ENCODE measurements at places on chromosomes 3 and 15.

DNA sequence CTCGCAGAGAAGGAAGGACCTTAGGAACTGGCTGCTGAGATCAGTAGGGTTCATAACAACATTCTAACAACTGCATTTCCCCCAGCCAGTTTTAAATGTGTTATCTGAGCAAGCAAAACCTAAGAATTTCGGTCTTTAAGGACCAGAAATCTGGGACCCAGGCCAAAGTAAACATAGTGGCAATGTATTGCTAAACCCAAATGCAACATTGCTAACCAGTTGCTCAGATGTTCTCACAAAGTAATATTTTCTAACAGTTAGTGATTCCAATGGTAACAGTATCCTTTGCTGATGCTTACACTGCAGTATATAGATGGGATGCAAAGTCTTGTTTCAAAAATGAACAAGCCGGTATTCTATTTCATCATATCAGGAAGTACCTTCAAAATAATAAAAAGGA lies 254.3 kb downstream of the RYR3 start:
- DNase-seq: no peak

- DNase-seq: no peak
Measured at GRCh38 chr15:79674124-79674465, 222.7 kb downstream of the MTHFS start.

DNA sequence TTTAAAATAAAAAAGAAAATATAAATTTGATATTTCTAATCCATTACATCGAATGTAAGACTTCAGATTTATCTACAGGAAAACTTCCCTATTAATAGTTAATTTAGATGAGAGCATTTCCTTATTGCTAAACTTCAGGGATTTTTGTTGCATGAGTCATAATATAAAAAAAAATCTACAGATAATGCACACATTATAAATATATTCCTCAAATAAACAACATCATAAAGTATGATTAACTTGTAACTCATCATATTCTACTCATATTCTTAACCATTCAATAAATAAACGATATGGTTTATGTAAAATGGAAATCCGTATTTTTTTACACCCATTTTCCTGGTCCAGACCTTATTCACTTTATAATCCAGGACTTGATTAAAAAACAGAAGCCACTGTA lies 477.0 kb downstream of the EPHA3 start:
- no peak for DNase-seq

- no peak for DNase-seq
Measured at GRCh38 chr3:116129187-116129946, 315.9 kb downstream of the LSAMP start.

DNA sequence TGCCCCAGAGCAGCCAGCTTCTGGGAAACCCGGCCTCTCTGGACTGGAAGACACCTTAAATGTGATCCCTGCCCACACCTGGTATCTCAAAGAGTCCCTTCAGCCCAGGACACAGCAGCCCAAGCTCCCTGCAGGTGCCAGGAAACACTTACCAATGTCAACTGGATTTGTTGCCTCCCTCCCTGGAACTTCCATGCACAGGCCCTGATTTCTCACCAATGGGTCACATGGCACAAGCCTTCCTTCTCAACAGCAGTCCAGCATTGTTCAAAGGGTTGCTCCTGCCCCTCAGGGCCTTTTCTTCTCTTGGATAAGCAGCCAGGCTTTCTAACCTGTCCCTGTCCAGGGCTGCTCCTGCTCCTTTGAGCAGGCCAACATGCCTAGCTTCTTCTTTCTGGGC lies 31.6 kb downstream of the ANP32A start:
- no peak for DNase-seq

DNA sequence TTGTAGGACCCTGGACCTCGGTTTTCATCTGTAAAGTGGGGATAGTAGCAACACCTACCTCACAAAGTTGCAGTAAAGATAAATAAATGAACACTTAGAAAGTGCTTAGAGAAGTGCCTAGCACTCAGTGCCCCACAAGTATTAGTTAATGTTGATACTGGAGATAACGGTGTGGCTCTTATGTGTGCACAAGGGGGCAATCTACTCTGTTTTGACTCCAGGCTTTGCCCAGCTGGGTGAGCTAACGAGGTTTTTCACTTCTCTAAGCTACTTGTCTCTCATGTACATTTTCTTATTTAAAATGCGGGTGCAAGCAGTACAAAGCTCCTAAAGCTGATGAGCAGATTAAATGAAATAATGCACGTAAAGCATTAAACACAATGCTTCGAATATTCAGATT lies 193.5 kb upstream of the ICE2 start:
- DNase-seq: no peak

DNA sequence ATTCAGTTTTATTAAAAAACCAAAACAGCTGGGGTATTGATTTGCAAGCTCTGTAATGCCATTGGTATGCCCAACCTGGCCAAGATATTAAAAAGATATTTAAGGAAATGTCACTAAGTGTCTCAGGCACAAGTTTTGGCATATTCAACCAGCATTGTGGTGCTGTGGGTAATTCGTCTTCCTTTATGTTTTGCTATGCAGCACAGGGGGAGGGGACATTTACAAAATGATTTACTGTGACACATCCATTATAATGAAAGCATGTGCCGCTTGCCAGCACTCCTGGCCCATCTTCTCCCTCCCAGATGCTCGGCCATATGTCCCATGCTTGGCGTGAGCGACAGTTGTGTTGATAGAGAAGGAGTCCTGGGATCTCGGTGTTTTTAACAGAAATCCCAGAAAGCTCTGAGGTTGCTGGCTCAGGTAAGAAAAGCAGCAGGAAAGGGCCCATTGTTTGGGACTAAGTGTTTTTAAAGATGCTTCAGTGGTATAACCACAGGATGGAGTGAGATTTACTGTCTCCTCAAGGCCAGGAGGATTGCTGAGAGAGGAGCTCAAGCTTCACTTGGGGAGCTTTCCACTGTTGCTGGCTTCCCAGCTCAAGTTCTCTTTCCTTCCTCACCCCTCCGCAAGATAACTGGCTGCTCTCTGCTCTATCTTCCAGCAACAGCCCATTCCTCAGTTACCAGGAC lies 158.2 kb upstream of the TSC22D2 start:
- DNase-seq: no peak

GRCh38 chr3:72798552-72799195 lies 49.6 kb downstream of the SHQ1 start:
- DNase-seq: no peak

DNA sequence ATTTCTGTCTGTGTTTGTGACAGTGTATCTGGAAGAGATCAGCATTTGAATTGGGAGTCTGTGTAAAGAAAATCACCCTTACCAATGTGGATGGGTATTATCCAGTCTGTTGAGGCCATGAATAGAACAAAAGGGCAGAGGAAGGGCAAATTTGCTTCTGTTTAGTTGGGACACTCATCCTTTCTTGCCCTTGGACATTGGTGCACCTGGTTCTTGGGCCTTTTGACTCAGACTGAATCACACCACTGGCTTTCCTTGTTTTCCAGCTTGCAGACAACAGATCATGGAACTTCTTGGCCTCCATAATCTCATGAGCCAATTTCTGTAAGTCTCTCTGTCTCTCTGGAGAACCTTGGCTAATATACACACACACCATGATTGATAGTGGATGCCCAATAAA lies 164.4 kb upstream of the SGO1 start:
- DNase-seq: no peak

DNA sequence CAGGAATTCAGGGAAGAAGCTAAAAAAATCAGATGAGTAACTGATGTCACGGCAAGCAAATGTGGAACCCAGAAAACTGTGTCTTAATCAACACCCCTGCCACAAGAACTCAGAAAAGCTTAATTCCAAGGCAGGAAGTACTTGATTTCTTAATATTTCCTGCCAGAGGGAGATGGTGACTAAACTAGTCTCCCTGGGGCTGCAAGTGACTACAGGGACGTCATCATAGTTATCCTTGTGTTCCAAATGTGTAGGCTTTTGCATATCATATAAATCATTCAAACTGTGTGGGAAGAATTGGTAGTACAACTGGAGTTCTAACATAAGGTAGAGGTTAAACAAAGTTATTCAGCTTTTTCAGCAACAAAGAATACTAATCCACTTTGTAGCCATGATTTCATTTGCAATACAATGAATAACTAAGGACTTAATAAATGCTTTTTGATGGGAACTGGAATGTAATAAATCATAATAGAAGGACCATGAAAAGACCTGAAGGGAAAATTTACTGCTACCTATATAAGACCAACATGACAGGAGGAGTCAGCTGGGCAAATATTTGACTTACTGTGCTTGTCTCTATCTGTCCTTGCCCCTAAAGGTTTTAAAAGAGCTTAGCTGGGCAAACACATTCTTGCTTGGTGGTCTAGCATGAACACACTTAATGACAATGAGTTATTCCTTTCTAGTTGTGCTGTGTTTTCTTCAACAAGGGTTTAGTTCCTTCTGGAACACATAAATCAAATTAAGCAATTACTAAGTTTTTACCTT lies 76.0 kb upstream of the NECTIN3 start:
- no peak for DNase-seq

- no peak for DNase-seq
Measured at GRCh38 chr15:91021516-91022074, 799 bp downstream of the VPS33B start.

- DNase-seq: no peak
Measured at GRCh38 chr3:127482216-127483004, 108.1 kb downstream of the TPRA1 start.

- DNase-seq: no peak
Measured at GRCh38 chr3:61571516-61572336, 10.4 kb downstream of the PTPRG start.

DNA sequence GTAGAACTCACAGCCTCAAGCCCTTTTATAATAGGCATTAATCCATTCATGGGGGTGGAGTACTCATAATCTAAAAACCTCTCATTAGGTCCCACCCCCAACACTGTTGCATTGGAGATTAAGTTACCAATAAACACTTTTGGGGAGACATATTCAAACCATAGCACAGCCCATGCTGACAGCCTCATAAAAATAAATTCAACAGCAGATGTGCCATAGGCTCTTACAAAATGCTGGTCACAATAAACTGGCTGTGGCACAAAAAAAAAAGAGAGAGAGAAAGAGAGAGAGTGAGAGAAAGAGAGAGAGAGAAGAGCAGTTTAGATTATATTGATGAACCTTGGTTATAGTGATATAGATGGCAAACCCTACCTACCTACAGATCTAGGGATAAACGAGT lies 1000.9 kb downstream of the TUSC7 start:
- no peak for DNase-seq

GRCh38 chr3:5022966-5023776 lies 43.9 kb downstream of the BHLHE40 start:
- no peak for DNase-seq

GRCh38 chr3:152205097-152205593 lies 63.6 kb upstream of the MBNL1 start:
- no peak for DNase-seq

GRCh38 chr15:84669726-84670125 lies 11.7 kb upstream of the NMB start:
- no peak for DNase-seq

- DNase-seq: no peak
Measured at GRCh38 chr3:38597502-38598060, 51.9 kb downstream of the SCN5A start.

DNA sequence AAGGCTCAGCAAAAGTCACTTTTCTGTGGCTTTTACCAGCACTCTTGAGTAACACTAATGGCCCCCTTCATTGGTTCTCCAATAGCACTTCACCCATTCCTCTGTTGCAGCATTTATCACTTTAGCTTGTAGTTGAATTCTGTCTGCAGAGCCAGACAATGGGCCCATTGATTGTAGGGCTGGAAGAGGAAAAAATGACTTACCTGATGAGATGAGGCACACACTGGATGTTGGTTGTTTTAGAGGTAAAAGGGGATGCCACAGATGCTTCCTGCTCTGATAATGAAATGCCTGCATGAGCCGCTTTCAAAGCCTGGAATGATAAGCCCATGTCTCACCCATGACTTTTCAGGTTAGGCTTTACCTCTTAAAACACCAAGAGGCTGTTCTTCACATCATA lies 64.3 kb downstream of the PLAAT1 start:
- no peak for DNase-seq

- DNase-seq: peak; percentile 35
Measured at GRCh38 chr3:116863822-116864589, 154.4 kb downstream of the TUSC7 start.

- DNase-seq: no peak
Measured at GRCh38 chr15:77907824-77908751, 169.4 kb downstream of the TBC1D2B start.

GRCh38 chr3:172800156-172800555 lies 49.6 kb downstream of the ECT2 start:
- no peak for DNase-seq

- DNase-seq: no peak
Measured at GRCh38 chr3:100149713-100150415, 35.6 kb upstream of the FILIP1L start.

GRCh38 chr15:22963641-22964040 lies 16.5 kb downstream of the CYFIP1 start:
- no peak for DNase-seq

GRCh38 chr3:22236490-22237270 lies 485.7 kb upstream of the ZNF385D start:
- DNase-seq: no peak

- DNase-seq: no peak
Measured at GRCh38 chr15:74010929-74011540, 16.5 kb downstream of the PML start.

DNA sequence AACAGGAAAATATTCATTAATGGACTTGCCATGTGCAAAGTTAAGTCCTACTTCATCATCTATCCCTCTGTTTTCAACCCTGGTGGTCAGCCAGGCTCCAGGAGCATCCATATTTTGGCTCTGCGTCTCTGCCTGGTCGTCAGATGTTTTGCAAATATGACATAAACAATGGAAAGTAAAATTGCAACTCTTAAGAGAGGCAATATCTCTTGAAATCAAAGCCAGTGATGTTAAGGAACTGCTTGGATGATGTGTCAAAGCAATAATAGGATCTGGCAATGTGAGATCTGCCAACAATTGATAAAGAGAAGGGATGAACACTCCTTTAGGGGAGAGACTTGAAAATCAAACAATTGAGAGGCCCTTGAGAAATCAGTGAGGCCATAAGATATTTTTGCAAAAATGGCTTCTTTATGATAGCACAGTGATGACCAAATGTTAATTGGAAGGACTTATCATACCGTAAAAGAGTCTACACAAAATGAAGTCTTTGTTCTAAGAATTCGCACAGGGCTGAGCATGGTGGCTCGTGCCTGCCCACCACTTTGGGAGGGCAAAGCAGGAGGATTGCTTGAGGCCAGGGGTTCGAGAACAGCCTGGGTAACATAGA lies 6.5 kb downstream of the ABHD6 start:
- DNase-seq: no peak

DNA sequence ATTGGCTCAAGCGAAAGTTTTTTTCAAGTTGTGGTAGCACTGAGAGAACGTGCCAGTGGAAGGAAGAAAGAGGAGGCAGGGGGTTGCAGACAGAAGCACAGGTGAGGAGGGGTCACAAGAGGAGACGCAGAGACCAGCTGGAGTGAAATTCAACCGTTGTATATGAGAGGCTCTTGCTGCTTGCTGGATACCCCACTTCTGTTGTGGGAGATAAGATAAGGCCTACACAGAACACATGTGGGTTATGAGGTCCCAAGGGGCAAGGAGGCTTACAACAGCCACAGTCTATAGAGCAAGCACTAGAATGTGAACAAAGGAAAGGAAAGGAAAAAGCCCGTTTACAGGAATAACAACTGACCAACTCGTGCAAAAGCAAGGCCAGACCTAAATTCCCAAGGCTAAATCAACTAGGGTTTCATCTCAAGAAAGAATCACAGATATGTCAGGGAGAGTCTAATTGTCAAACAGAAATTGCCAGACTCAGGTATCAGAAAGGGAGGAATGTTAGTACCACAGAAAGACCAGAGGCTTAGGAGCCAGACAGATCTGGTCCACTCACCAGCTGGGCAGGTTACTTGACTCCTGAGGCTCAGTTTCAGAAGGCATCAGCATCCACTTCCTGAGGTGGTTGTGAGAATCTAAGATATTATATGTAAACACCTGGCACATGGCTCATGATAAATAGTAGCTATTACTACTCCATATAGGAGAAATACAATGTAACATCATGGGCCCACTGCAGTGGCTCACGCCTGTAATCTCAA lies 60.9 kb downstream of the MSL2 start:
- DNase-seq: no peak
